Right ventricle myocardium superior (tissue), 1 donor: ENCODE measurements at places on chromosomes 5 and 9. TPM values are rescaled to one million over a fixed set of nuclear protein-coding genes. Genes with fewer than 3 reads are reported as not detected.

ZNF462 gene
- 21.2 TPM for total RNA-seq

TYRP1 gene
- 50.2 TPM for total RNA-seq

FOXI1 gene
- not detected for total RNA-seq

EIF4E1B gene
- total RNA-seq = not detected

DNA sequence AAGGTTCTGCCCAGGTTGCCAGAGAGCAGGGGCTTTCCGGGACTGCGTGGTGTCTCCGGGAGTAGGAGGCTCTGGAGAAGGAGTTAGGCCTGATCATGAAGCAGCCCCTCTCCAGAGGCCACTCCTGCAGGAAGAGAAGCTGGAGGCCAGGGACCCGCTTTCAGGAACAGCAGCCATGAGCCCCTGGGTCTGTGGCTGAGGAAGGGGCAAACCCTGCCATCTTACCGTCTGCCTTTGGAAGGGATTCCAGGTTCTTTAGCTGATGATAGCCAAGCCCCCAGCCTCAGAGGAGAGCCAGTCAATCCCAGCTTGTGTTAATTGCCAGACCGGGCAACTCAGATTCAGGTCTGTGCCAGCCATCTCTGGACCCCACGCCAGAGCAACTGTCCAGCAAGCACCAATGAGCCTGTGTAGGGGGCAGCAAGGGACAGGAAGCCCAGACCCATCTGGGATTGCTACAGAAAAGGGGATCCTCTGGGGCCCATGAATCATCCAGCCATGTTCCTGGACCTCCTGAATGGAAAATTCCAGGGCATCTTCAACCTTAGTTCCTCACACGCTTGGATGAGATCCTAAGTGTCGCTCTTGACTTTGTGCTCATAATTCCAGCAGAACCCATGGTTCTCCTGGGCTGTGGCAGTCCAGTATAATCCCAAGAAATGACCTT is 42.7 kb upstream of the MVB12B start:
- no peak for DNase-seq

- DNase-seq = peak; percentile 78
Observed at GRCh38 chr9:14428781-14429230, 114.9 kb upstream of the NFIB start.

DNA sequence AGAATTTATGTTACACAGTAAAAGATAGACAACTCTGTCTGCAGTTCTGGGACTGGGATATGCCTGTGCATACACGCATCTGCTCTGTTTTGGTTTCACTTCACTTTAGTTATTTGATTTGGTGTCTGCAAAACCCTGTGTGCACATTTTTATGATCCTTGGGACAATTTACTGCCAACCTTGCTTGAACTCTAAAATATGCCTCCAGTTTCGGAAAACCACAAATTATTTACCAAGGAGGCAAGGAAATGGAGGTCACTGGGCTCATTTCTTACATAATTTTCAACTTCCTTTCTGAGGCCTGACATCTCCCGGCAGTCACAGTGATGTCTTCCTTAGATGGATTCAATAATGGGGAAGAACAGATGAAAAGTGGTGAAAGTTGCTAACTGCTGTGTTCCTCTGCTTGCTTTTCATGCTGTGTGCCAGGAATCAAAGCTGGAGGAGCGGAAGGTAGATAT is 61.2 kb upstream of the TAF11L2 start:
- no peak for DNase-seq

GRCh38 chr9:98791608-98792490 is 4.5 kb downstream of the ANKS6 start:
- no peak for DNase-seq

DNA sequence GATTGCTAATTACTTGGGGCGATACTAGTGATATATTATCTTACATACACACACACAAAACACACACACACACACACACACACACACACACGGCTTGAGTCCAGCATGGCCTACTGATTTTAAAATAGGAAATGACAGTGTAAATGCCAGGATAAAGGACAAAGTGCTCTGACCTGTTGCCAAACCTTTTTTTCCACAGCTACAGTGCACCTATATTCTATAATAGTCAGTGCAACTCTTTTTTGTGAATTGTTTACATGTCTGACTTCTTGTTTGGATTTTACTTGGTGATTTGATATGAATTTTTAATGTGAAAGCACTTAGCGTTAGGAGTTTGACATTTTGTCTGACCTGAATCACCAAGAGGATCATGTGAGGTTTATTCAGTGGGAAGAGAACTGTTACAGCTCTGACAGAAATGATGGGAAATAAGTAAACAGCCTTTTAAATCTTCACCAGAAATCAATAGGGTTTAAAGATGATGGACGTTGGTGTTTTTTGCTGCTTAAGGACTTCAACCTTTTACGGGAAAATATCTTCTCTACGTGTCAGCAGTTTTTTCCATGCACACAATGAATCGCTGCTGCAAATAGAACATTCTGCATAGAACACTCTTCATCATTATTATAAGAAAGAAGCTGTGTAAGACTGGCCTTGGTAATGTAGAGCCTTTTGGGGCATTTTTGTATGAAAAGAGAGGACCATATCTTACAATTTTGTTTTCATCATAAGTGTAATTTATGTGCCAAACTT is 218.5 kb downstream of the RANBP17 start:
- DNase-seq = no peak

DNA sequence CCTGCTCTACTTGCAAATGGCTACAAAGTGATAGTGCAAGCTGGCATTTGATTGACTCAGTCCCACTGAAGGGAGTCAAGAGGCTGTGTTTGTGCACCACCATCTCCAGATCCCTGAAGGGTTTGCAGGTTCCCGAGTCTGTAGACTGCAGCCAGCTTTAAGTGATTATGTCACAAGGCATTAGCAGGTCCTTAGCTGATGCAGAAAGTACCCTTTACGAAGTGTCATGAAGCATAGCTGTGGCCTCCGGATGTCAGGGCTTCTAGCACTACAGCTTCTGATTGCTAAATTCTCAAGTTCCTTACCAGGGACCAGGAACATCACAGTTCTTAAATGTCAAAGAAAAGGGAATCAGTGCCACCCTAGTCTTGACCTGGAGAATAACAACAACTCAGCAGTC is 311.3 kb upstream of the TRPC7 start:
- no peak for DNase-seq
